Lower leg skin (tissue), 4 donors: ENCODE measurements at places on chromosomes 2 and 18.
A peak's percentile ranks its signal among the peaks of the same experiment; 100 is the strongest.

GRCh38 chr2:232483923-232484627, 3.6 kb downstream of the ECEL1 start:
- DNase-seq = no peak

DNA sequence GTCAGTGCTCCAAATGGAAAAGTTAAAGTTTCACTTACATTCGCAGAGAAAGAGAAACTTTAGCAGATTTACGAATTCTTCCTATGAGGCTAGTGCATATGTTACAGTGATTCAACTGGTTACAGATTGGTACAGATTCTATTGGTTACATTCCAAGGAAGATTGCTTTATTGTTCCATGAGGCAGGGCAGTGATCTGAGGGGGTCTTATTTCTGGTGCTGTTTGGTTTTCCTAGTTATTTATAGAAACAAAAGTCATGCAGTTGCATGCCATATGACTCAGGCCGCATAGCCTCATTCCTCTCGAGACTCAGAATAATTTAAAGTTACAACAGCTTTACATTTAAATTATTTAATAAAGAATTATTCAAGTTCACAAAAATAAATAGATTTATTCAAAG, 385.4 kb upstream of the SYT4 start:
- DNase-seq = no peak

GRCh38 chr2:49111456-49111855, 42.9 kb downstream of the FSHR start:
- no peak for DNase-seq

GRCh38 chr18:49399003-49399402, 61.4 kb downstream of the DYM start:
- DNase-seq = peak; percentile 21

DNA sequence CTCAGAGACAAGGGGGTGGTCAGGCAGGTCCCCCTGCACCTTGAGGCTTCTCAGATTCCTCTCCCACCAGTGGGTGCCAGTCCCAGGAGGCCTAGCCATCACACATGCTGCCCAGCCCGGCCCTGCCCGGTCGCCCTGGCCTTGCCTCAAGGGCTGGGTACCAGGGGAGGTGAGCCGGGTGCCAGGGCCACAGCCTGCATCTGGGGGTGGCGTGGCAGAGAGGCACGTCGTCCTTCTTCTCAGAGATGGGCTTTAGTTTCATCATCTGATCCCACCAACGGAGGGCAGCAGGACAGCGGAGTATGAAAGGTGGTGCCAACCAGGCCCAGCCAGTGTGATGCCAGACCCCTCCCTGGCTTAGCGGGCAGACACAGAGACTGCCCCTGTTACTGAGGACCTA, 161.7 kb downstream of the TFCP2L1 start:
- DNase-seq = no peak

DNA sequence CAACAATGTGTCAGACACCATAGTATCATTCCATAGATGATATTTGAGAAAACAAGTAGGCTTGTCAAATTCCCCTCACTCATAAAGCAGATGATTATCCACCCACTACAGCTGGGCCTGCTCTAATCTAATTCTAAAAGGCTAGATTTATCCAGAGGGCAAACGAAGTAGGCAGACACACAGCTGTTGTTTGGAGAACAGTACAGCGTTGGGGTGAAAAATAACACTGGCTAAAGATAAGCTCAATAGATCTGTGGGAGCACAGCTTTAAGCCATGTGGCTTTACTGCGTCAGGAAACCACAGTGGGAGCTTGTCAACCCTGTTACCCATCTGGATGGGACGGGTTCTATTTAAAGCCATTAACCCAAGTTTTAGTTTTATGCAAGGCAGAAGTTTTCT, 48.9 kb upstream of the COBLL1 start:
- no peak for DNase-seq

GRCh38 chr2:113275556-113276215, 3.0 kb downstream of the PAX8 start:
- DNase-seq = no peak

DNA sequence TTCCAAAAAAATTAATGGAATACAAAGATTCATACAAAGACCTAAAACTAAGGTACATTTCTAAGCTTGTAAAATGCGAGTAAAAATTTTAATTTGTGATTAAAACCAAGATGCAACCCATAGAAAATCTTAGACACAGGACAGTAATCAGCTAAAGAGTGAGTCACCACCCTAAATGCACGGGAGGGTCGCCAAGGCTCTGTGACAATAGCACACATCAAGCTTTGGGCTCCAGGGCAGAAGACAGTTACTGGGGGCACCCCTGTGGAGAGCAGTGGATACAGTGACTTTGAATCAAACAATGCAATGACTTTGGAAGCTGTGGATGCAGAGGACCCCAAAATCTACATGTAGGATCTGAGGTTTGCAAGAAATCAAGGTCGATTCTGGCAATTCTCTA, 7.5 kb downstream of the FLACC1 start:
- no peak for DNase-seq

GRCh38 chr2:213846856-213847255, 562.6 kb downstream of the SPAG16 start:
- no peak for DNase-seq

DNA sequence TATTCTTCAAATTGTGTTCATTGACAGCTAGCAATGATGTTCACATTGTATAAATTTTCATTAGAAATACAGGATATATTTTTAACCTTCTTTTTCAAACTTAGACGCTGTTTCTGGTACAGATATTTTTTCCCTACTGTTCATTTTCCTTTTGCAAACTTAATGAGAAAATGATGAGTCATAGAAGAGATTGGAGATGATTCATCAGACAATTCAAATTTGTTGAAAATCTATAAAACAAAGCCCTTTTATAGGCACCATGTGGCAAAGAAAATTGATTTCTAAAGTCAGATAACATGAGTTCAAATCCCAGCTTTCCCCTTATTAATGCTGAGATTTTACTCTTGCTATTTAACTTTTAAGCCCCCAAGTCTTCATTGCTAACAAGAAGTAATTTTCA, 728.8 kb upstream of the DDX18 start:
- DNase-seq = no peak

DNA sequence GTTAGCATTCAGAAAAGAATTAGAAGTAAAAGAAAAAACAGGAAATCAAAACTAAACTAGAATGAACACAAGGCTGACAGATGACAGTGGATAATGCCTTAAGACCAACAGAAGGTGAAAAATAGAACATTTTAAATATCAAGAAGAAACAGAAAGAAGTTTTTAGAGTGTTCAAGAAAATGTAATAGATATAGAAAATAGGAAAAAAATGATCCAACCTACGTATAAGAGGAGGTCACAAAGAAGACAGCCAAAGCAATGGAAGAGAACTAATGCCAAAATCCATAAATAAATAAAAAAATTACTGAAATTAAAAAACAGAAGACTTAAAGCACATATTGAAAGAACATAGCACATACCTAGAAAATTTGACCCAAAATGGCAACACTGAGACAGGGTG, 42.5 kb upstream of the EN1 start:
- no peak for DNase-seq

GRCh38 chr18:8238507-8238906, 370.7 kb upstream of the RAB12 start:
- no peak for DNase-seq

- DNase-seq = no peak
Observed at GRCh38 chr18:24860978-24861680, 400.7 kb downstream of the HRH4 start.

- no peak for DNase-seq
Observed at GRCh38 chr2:21326152-21326551, 202.4 kb downstream of the TDRD15 start.

GRCh38 chr2:173693044-173693589, 272.1 kb downstream of the SP3 start:
- DNase-seq = no peak
